ENCODE measurements at places on chromosomes 1 and 21. TPM values are rescaled to one million over a fixed set of nuclear protein-coding genes. Genes with fewer than 3 reads are reported as not detected.
A peak's percentile ranks its signal among the peaks of the same experiment; 100 is the strongest.

DNA sequence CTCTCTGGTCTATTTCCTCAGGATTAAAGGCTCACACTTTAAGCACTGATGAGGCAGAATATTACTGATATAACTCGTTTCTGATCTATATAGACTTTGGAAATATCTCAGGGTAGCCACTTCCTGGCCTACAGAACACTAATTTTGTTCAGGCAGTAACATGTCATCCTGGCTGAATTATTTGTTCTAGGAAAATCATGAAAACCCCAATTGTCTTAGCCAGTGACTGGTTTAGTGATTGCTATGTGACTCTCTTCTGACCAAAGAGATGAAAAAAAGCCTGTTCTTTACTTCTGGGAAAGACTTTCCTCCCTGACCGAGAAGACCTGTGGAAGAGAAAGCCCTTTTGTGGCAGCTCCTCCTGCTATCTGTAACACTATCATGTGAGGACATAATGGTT is 453.7 kb downstream of the SETD4 start:
- DNase-seq = no peak

- no peak for DNase-seq
These were observed 98.2 kb downstream of the NEK7 start for GRCh38 chr1:198254948-198255347.

DNA sequence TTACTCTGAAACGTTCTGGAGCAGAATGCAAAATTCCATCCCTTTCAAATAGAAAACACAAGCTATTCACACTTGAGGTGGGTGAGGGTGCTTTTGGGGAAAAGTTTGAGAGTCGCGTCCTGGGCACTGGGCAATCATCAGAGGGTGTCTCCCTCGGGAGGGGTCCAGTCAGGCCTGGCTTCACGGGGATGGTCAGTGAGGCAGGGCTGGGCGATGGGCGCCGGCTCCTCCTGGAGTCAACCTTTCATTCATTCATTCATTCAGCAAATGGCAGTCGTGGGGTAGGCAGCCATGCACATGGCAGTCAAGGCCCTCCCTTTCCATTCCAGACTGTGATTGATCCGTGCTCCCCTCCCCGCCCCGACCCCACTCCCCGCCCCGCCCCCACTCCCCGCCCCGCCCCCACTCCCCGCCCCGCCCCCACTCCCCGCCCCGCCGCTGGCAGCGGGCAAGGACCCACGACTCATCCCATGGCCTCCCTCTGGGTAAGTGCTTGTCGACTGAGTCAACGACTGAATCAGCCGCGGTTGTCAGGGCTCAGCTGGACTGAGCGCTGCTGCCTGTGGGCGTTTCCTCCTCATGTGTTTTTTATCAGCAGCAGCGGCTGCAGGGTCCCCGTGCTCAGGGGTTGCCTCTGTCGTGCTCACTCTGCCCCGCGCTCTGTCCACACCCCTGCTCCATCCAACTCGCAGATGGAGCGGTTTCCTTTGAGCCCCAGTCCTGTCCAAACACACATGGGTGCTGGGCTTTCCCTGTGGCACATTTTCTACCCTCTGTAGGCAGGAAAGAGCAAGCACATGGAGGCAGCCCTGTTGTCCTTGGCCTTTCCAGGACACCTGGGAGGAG is 12.5 kb upstream of the SPSB1 start:
- DNase-seq = peak; percentile 29

DNA sequence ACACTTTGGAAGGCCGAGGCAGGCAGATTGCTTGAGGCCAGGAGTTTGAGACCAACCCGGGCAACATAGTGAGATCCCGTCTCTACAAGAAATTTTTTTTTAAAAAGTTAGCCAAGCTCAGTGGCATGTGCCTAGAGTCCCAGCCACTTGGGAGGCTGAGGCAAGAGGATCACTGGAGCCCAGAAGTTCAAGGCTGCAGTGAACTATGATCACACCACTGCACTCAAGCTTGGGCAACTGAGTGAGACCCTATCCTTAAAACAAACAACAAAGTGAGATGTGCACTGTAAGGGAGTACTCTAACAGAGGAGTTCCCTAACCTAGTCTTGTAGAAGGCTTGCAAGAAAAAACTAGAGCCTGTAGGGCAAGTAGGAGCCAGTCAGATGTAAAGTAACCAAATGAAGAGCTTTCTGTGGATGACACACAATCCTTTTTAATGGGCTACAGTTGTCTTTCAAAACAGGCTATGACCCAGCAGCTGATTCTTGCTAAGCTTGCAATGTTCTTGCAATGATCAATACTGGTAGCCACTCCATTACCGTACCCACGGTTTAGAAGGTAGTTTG is 38.0 kb upstream of the SRP9 start:
- DNase-seq = no peak

DNA sequence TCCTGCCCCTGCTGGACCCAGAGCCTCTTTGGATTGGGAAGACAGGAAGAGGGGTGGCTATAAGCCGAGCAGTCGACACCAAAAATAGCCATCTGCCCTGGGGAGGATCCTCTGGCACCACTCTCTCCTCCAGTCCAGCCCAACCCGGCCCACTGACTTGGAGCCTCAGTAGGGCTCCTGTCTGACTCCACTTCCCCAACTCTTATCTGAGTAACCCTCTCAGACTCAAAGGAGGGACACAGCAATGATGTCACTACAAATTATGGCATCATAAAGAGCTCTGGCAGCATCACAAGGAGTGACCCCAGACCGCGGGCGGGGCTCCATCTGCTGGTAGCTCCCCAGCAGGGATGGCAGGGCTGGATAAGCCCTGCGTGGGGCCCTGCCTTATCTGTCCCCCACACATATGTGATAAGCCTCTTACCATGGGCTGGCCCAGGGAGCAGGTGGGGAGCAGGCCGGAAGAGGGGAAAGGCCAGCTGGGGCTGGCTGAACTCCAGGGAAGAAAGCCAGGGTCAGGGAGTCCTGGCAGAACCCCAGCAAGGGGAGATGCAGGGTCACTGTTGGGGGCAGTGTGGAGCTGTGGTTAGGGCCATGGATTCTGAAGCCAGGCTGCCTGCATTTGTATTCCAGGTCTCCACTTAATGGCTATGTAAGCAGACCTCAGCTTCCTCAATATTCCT is 4.6 kb upstream of the SLC6A9 start:
- no peak for DNase-seq

GRCh38 chr1:202163281-202164270 is 3.2 kb upstream of the PTPN7 start:
- peak; percentile 36 for DNase-seq

The CDC14A gene
- 59.6 TPM for total RNA-seq

DNA sequence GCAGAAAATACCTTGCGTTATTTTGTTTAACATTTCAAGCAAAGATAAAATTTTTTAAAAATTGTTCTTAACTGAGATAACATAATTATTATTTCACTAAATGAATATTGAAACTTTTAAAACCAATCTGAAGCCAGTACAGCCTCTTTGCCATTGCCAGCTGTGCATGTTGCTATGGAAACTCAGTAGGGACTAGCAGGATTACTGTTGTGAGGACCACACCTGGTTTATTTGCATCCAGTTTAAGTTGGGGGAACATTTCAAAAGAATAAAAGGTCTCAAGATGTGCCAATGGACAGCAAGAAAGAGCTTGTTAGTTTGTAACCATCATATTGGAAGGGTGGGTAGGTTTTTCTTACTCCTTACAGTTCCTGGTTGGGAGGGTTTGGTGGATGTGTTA is 80.7 kb downstream of the POU2F1 start:
- no peak for DNase-seq

- DNase-seq = peak; percentile 90
These were observed at the start of gene PHC2 for GRCh38 chr1:33430692-33431593. Gene PHC2 (minus strand): TSS chr1:33431095. CDS start chr1:33375539, 55,556 bp downstream.

The CFAP57 gene
- not detected for total RNA-seq

- DNase-seq = no peak
These were observed 14.3 kb upstream of the OLIG2 start for GRCh38 chr21:33011462-33011861.

DNA sequence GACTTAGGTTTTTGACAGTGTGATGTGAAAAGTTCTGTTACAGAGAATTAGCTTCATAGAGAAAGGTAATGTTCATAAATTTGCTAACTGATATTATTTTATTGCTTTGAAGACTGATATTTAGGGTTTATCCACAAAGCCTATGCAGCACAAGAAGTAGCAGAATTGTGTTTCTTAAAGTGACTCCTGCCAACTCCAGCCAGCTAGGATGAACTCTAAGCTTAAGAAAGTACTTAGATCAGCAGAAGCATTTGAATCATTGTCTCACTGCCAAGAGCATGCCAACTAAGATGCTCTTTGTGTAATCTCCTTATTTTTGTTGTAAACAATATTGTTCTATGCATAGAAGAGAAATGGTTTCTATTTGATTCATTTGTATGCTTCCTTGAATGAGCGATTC is 589.4 kb upstream of the ADGRL4 start:
- no peak for DNase-seq

DNA sequence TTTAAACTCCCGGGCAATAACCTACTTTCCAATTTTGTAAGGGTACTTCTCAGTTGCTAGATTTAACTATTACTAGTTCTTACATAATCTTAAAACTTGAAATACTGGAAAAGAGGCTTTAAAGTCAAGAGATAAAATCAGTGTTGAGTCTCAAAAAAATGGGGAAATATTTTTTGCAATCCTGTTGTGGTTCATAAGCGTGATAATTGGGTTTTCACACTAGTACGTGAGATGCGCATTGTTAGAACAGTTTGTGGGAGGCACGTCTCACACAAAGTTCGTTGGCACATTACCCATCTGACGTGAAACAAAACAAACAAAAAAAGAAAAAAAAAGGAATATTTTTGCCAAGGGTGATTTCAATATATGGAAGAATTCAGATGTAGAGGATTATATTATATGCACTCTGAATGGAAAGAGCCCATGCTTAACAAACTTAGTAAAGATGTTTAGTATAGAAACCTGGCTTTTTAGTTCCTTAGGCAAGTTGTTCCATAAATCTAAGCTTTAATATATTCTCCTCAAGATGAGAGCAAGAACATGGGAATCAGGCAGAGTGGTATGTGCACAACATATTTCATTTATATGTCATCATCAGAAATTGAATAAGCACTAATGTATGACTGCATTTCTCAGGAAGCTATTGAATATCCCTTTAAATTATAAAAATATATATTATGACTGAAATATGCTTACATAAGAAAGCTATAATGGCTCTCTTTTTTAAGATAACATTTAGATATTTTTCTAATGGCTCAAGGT is 73.9 kb upstream of the TNFSF4 start:
- peak; percentile 29 for DNase-seq

GRCh38 chr1:201882665-201883132 is 6.0 kb upstream of the SHISA4 start:
- no peak for DNase-seq

- DNase-seq = no peak
These were observed 27.4 kb downstream of the MORC3 start for GRCh38 chr21:36347278-36347961.

The SLC35D1 gene
- total RNA-seq = 16.1 TPM

GRCh38 chr1:209319057-209319432 is 264.5 kb upstream of the CAMK1G start:
- DNase-seq = no peak

The CACNA1S gene
- total RNA-seq = not detected

GRCh38 chr1:2112280-2112701 is 62.1 kb downstream of the PRKCZ start:
- no peak for DNase-seq

GRCh38 chr1:223765036-223765718 is 52.8 kb downstream of the CAPN2 start:
- DNase-seq = no peak

GRCh38 chr1:203607533-203607873 is 19.1 kb upstream of the ATP2B4 start:
- no peak for DNase-seq

DNA sequence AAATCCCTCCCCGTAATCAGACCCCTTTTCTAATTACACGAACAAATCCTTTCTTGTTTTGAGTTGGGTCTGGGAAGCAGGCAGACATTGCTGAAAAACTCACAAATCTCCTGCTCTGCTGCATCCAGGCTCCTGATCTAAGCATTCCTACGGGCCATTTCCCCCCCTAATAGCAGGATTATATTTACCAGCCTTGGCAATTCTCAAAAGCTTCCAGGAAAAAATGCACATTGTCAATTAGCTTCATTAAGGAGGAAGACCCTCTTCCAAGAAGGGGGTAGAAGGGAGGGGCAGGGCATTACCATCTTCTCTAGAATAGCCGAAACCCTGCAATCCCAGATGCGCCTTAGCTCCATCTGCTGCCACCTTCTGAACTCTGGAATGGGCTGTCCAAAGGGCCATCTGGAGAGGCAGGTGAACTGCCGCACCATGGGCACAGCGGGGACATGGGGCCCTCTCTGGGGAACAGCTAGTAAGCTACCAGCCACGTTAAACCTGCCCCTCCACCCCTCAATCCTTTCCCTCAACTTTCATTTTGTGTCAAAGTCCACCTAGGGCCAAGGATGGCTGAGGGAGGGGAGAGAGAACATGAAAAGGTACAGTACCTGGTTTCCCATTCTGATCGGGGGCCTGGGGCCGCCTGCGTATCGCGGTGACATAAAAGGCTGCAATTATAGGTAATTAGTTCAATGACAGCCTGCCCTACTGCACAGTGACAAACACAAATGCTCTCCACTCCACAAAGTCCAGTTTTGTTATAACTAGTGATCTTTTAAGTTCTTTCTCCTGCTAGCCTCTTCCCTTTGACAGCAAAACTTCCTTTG is 56.8 kb downstream of the MRPL37 start:
- DNase-seq = no peak

DNA sequence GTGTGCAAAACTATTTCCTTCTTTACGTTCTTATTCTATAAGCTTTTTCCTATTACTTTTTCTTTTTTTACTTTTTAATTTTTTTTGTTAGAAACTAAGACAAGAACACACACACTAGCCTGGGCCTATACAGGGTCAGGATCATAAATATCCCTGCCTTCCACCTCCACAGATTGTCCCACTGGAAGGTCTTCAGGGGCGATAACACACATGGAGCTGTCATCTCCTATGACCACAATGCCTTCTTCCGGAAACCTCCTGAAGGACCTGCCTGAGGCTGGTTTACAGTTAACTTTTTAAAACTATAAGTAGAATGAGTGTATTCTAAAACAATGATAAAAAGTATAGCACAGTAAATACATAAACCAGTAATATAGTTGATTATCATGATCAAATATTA is 10.3 kb upstream of the FAM89A start:
- DNase-seq = no peak

DNA sequence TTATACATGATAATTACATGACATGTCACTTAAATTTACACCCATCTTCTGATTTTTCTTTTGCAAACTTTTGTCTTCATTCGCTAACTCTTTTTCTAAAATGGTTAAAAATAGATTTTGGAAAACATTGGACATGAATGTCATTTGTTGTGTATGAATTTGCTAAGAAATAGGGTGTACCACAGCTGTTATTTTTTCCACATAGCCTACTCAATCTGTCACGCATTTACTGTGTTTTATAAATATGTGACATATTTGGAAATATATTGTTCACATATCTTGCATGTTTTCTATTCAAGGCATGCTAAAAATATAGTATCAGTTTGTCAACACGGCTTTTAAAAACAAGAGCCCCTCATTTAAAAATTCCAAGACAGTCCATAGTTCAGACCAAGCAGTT is 47.9 kb upstream of the TARBP1 start:
- DNase-seq = no peak

DNA sequence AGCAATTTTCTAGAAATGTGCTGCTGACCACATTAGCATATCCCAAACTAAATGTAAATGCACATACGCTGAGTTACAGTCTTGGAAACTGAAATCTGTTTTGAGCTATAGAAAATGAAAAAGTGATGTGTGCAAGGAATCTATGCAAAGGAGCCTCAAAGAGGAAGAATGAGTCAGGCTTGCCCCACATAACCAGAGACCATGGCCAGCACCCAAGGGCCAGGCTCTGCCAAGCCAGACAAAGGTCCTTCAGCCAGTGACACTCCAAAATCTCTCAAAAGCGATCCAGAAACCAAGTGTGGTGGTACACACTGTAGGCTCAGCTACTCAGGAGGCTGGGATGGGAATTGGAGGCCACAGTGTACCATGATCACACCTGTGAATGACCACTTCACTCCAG is 195.2 kb downstream of the TOMM20 start:
- DNase-seq = no peak

All from natural killer cell (primary cell).